Hepatocyte (in vitro differentiated cells): ENCODE measurements at places on chromosomes 5 and 9. TPM values are rescaled to one million over a fixed set of nuclear protein-coding genes. Genes with fewer than 3 reads are reported as not detected.

DNA sequence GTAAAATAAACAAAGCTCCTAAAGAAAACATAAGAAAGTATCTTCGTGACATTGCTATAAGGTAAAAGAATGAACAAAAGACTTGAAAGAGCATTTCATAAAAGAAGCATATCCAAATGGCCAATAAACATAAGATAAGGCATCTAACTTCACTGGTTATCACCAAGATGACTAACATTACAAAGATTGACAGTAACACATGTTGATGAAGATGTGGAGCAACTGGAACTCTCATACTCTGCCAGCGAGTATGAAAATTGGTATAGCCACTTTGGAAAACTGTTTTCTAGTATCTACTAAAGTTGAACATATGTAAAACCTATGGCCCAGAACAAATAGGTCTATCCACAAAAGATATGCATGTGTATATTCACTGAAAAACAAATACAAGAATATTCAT is 150.5 kb downstream of the SNX18 start:
- no peak for DNase-seq

DNA sequence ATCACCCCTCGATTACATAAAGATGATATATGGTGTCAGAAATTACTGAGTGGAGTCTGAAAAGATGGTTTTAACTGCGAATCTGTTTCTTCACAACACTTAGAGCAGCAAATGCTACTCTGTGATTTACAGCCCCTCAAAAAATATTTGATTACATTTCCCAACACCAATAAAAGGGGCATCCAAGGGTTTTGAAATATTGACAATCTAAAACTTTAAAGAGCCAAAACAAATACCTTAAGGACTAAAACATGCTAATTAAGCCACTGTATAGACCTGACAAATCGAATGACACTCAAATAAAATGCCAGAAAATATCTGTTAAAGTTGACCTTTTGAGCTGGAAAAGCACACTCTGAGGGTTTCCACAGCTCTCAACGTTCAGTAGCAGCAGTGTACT is 73.2 kb downstream of the ELAVL2 start:
- DNase-seq, result no peak

DNA sequence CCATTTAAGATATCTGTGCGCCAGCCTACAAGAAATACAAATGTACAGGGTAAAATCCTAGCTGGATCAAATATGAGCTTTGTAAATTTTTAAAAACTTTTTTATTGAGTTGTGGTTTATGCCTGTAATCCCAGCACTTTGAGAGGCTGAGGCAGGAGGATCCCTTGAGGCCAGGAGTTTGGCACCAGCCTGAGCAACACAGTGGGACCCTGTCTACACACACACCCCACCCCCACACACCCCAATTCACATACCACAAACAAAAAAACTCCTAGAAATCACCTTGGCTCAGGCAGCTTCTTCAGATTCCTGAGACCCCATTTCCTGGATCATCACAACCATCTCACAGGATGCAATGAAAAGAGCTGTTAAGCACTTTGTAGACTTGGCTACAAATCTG is 46.4 kb downstream of the CDK7 start:
- no peak for DNase-seq

DNA sequence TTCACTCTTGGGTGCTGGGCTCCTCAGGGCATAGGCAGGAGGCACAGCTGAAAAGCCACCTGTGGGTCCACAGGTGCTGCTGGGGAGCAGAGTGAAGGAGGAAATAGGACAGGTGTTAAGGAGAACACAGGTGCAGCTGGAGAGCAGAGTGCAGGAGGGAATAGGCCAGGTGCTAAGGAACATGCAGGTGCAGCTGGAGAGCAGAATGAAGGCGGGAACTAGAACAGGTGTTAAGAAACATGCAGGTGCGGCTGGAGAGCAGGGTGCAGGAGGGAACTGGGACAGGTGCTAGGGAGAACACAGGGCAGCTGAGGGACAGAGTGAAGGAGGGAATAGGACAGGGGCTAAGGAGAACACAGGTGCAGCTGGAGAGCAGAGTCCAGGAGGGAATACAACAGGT is 43.8 kb upstream of the PLEKHG4B start:
- no peak for DNase-seq

Gene IPPK
- 8.5 and 12.4 TPM in 2 replicates for polyA plus RNA-seq
